Fibroblast of skin of right biceps (primary cell): ENCODE measurements at places on chromosomes 12 and 14.

DNA sequence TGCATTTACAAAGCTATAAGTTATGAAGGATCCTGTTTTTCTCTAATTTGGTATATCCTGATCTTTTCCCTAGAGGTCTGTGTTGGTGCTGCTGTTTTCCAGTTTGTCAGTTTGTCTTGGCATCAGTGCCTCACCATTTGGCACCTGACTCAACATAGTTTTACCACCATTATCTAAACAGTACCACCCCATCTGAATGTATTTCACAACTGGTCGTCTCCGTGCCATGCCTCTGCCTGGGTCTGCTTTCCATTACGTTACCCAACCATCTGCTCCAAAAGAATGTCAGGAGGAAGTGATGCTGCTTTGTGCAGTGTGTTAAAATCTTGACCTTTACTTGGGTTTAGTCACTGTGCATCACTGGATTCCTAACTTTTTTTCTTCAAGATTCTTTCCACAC, 129.3 kb upstream of the RASSF8 start:
- peak; percentile 94 for DNase-seq

- no peak for DNase-seq
Measured at GRCh38 chr12:96208801-96209549, 14.8 kb downstream of the ELK3 start.

DNA sequence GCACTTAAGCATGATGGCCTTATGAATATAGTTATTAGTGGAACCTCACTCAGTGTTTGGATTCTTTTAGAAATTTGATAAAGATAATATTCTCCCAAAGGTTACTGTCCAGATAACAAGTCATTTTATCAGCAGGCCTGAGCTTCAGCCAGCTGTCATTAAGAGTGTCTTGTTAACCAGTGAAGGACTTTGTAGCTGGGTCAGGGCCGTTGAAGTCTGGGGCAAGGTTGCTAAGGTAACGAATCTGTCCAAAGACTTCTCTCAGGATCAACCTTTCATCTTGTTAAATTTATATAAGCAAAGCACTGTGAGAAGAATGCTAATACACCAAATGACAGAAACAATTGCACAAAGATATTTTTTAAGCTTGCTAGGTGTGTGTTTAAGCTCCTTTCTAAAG, 271.3 kb upstream of the TMPO start:
- no peak for DNase-seq

DNA sequence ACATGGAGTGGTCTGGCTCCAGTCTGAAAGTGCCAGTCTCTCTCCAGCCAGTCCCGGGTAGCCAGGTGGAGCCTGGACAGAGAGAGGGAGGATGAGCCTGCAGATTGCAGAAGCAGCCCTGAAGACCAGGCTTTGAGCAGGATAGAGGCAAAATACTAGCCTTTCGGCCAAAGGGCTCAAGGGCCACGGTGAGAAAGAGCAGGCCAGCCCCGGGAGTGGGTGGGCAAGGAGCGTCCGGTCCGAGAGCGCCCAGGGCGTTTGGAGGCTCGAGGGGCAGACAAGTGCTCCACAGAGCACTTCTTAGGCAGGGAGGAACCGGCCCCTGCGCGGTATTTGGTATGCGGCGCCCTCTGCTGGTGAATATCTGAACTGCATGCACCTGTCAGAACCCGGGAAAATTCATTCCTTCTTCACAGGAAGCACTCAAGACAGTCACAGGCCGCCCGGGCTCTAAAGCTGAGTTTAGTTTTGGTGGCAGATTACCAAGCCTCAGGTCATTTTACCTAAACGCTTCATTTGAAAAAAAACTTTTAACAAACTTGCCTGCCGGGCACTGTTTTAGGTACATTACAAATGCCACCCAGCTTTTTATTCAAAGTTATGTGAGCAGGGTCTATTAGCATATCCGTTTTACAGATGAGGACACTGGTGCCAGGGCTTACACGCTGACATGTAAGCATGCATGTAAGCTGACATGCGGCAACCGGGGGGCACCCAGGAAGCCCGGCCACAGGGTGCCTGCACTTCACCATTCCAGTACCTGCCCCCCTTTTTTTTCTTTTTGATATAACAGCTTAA, 21.0 kb upstream of the PSMC1 start:
- DNase-seq: peak; percentile 40

DNA sequence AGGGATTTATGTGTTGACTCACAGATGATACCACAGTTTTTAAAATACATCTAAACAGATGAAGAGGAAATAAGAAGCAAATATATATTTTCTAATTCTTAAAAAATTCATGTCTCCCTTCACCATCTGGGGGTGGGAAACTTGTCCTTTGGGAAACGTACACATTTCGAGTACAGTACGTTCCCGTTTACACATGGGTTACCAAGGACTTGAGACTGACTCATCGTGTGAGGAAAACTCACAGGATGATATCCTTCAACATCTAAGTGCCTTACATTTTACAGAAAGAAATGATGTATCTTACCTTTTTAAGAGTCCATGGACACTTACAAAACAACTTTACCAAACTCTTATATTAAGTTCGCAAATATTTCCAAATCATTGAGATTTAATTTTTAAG, 16.0 kb upstream of the FBLN5 start:
- no peak for DNase-seq

DNA sequence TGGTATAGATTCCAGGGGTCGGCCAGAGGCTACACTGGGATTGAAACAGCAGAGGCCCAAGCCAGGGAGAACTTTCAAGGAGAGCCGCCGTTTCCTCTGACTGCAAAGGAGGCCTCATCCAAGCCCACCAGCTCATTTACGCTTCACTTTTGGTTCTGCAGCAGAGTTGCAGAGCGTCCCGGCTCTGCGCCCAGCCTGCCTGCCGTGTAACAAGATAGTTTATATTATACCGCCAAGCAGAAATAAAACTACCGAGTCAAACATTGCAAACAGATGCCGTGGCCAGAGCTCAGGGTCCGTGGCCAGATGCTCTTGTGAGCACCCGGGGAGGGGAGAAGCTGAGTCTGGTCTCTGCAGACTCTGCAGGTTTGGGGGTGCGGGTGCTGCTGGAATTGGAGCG, 60.7 kb upstream of the TBX3 start:
- peak; percentile 43 for DNase-seq

- DNase-seq: no peak
Measured at GRCh38 chr12:6866920-6867412, 365 bp upstream of the TPI1 start.

DNA sequence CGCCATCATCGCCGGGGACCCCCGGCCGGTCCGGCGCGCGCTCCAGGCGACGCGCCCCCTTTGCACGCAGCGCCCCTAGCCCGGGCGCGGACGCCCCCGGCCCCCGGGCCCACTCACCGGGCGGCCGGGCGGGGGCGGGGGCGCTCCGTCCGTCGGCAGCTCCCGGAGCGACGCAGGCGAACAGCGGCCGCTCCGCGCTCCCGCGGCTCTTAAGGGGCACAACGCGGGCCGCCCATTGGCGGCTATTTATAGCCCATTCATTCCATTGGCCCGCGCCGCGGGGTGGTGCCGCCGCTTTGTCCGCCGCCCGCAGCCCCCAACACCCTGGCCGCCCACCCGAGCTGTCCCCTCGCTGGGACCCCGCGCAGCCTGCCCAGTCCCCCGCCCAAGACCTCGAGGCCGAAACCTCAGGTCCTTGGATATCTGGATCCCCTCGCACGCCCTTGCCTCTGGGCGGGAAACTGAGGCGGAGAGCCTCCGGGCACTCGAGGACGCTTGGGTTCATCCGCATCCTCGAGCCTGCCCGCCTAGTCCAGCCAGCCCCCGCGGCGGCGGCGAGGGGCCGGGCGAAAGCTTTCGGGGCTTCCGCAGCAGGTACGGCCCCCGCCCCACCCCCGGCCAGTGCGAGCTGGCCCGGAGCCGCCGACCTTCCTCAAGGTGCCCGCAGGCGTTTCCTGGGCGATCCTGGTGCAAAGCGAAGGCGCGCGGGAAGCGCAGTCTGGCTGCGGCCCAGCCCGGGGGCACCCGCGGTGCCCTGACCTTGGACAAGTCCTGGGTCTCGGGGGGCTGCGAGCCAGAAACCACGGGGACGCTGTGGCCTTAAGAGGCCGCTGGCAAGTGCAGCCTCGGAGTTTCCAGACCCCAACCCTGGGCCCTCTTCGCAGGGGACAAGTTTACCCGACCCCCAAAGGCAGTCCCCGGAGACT, at the start of gene CKB:
Gene CKB, minus strand, starts transcription at position 182 of the 926 bp plus-strand sequence. CDS start 337 bp downstream, outside the sequence.
- peak; percentile 53 for DNase-seq

DNA sequence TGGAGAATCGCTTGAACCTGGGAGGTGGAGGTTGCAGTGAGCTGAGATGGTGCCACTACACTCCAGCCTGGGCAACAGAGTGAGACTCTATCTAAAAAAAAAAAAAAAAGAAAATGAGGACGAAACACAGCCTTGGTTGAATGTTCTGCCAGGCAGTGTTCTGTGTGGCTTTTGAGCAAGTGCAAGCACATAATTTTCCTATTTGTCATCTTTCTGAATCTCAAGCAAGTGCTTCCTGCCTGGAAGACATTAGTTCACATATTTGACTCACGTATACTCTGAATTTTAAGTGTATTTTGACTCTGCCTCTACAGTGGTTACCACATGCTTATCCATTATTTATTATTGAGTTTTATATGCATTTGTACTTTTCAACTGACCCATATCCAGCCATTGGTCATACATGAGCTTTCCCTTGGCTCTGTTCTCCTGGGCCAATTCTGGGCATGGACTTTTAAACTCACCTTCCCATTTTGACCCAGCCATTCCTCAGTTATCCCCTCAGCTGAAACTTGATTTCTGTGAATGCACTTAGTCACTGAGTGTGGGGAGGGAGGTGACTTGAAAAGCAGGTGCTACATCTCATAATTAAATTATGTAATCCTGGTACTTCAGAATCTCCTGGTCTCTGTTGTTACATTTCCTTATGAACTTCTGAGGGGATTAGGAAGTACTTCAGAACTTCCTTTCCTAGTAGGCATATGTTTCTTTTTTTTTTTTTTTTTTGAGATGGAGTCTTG, 8.1 kb downstream of the OR10G2 start:
- DNase-seq: no peak

DNA sequence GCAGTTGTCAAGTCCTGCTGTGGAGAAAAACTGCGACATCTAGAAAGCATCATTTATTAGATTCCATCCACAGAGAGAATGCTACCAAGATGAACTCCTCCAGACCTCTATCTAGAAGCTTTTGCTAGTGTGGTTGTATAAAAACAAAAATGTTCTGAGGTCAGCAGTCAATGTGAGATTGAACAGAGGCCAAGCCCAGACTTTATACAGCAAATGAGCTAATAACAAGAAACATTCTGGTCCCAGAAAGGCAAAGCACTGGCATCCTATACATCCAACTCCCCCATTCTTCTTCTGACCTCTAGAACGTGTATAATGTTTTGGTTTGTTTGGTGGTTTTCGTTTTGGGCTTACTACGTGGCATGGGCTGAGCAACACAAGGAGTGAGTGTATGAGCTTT, 26.7 kb upstream of the RIN3 start:
- DNase-seq: peak; percentile 38

GRCh38 chr14:95067526-95067925, 89.8 kb downstream of the DICER1 start:
- DNase-seq: no peak

DNA sequence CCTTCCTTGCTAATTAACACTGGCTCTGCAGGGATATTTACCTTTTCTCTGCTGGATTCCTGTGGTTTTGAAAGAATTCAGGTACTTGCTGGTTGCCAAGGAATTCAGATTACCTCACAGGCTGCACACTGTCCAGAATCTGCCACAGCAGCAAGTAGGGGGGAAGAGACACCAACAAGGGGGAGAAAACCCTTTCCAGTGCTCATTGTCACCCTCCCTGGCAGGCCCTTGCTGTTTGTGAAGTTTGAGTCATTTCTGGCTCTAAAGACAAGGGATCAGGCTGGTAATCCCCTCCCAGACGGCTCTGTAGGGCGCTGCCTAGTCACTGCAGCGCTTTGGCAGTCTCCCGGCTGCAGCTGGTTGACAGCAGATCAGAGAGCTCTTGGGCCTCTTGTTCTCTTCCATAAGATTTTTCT, 50.8 kb downstream of the TTLL5 start:
- DNase-seq: peak; percentile 95

DNA sequence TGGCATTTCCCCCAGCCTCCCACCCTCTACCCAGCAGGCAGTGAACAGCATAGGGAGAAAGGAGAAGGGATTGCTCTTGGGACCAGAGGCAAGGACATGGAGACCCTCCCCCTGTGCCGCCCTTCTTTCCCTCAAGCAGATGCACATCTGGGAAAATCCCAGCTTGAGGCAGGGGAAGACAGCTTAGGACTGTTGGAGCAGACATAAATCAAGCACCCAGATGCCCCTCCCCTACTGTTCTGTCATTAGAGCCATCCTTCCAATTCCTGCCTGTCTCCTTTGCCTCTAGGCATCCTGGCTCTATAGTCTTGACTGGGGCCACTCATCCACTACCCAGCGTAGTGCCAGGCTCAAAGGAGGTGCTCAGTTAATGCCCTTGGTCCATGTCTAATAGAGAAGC, 7.5 kb upstream of the CISTR start:
- no peak for DNase-seq

DNA sequence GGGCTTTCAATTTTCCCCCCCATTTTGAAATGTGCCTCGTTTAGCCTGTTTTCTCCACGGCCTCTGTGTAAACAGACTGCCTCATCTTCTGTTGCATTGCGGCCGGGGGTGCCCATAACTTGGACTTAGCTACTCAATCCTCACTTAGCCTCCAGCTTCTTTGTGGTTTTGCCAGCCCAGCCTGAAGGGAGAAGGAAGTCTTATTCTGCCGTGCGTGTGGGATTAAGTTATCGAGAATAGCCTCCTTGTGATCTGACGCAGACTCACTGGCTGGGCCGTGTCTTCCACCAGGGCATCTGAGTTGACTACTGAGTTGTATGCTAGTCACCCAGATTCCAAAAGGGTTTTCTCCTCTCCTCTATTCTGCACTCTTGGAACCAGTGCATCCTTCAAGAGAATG, 8.1 kb downstream of the PRKAB1 start:
- no peak for DNase-seq

DNA sequence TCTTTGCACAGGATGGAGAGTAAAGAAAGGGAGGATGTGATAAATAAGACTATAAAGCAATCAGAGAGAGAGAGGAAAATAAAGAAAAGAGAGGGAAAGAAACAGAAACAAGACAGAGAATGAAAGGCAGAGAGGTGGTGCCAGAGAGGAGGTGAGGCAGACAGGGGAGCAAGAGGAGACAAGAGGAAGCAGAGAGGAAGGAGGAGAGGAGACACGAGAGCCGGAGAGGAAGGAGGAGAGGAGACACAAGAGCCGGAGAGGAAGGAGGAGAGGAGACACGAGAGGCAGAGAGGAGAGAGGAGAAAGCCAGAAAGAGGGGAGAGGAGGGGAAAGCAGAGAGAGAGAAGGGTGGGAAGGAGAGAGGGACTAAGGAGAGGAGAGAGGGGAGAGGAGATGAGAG, 125.2 kb downstream of the PAPOLA start:
- DNase-seq: no peak

- DNase-seq: no peak
Measured at GRCh38 chr12:60805364-60805763, 1209.5 kb downstream of the SLC16A7 start.

- DNase-seq: no peak
Measured at GRCh38 chr12:47048541-47048940, 30.9 kb upstream of the PCED1B start.

GRCh38 chr12:83622205-83622604, 935.5 kb downstream of the TMTC2 start:
- DNase-seq: no peak
